ENCODE measurements at places on chromosomes 2 and 18.

GRCh38 chr18:55076643-55077218 is 117.5 kb upstream of the CCDC68 start:
- DNase-seq: no peak

DNA sequence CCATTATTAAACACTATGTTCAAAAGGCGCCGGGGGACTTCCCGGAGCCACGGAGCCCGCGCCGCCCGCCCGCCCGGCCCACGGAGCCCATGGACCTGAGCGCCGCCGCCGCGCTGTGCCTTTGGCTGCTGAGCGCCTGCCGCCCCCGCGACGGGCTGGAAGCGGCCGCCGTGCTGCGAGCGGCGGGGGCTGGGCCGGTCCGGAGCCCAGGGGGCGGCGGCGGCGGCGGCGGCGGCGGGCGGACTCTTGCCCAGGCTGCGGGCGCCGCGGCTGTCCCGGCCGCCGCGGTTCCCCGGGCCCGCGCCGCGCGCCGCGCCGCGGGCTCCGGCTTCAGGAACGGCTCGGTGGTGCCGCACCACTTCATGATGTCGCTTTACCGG is 197 bp downstream of the GDF7 start:
- DNase-seq: no peak

DNA sequence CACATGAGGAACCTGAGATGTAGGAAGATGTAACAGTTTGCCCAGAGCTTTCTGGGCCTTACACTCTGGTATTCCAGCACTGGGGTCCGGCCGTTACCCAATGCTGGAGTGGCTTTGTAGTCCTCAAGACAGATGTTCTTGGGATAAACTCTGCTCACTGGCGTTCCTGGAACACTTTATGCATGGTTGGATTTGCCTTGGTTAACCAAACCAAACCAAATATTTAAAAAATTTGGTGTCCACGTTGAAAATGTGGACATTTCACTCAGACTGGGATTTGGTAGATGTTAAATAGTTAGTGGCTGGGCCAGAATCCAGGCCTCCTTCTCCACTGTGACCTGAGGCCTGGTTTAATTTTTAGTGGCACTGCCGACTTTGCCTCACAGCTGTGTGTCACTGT is 81.5 kb downstream of the ACOXL start:
- DNase-seq: no peak

DNA sequence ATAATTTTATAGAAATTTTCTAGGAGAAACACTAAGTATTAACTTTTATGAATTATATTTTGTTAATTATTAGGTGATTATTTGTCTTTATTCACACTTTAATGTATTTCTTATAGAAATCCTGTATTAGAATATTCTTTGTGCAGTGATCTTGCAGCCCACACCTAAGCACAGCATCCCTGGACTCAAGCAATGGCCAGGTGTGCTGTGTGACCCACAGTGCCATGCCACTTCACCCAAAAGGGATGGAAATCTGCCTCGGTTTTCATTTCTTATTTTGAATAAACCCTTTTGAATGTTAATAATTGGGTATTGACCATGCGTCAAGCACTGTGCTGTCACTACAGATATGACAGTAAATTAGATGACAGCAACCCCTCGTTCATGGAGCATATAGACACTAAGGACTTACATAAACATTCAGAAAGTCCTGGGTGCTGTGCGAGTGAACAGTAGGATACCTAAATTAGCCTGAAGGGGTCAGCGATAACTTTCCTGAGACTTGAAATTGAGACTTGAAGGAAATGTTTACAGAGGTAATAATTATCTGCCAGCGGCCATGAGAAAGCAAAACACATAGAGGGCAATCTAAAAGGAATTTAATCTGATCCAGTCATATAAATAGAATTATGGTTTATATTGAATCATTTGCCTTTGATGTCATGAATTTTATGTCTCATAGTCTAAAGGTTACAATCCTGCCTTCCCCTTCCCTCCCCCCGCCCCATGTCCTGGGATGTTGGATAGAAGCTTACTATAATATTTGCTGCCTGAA is 52.7 kb upstream of the CALCRL start:
- no peak for DNase-seq

- no peak for DNase-seq
Measured at GRCh38 chr2:182941121-182941722, 74.8 kb upstream of the FRZB start.

GRCh38 chr2:14635391-14635871 is 2.9 kb downstream of the LRATD1 start:
- DNase-seq: peak; percentile 8

- DNase-seq: no peak
Measured at GRCh38 chr18:46274266-46274665, 170.1 kb downstream of the HAUS1 start.
